ENCODE measurements at places on chromosomes 1 and 21. TPM values are rescaled to one million over a fixed set of nuclear protein-coding genes. Genes with fewer than 3 reads are reported as not detected.

The SAMSN1 gene
- total RNA-seq = 93.3 TPM

The SELL gene
- 143 TPM for total RNA-seq

DNA sequence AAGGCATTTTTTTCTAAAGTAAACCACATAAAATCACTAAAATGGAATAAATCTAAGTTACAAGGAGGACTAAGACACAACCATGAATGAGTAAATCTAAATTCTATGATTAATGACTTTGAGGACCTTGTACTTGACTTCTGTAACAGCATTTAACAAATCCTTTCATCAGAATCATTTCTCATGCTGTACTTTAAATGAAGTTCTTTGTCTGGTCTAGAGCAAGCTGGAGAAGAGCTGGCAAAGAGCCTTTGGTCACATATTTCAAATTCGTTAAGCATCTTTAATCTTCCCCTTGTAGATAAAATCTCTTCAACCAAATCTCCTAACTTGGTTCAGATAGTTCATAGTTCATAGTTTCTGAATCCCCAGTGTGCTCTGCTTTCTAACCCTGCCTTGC, 405.4 kb downstream of the PTPRC start:
- no peak for ATAC-seq

GRCh38 chr1:79497193-79497773, 490.8 kb upstream of the ADGRL4 start:
- ATAC-seq = no peak

DNA sequence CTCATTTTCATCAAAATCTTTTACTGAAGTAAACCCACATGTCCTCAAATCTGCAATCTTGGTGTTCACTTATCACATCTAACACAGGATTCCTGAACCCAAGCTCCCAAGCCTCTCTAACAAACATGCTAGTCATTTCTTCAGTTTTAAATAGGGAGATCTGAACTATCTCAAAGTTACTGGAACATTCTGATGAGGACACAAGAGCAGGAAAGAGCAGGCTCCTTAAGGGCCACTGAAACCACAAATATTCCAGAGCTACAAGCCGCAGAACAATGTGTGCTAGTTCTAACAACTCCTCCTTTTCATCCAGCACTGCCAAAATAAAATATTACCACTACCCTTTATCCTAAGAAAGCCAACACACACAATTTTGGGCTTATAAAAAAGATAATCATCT, 38.9 kb downstream of the WARS2 start:
- ATAC-seq = no peak
